ENCODE measurements at places on chromosomes 13 and 19.

DNA sequence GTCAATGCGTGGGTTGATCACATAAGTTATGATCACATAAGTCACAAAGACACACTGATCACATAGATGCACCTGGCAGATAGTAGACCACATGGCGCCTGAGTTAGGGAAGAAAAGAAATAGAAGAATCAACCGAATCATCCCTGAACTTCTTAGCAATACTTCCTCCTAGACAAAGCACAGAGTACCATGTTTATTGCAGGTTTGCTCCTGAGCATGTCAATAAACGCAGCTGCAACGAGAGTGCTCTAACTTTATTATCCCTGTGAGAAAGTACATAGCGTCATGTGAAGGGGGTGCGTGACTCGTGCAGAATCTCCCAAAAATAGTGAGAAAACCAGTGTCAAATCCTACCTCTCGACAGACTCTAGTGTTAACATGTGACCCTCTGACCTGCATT lies 17.3 kb downstream of the NCR1 start:
- no peak for DNase-seq

GRCh38 chr19:47000373-47000772 lies 19.3 kb upstream of the NPAS1 start:
- DNase-seq = no peak

- DNase-seq = no peak
Observed at GRCh38 chr13:73366241-73366640, 307.4 kb downstream of the KLF5 start.

DNA sequence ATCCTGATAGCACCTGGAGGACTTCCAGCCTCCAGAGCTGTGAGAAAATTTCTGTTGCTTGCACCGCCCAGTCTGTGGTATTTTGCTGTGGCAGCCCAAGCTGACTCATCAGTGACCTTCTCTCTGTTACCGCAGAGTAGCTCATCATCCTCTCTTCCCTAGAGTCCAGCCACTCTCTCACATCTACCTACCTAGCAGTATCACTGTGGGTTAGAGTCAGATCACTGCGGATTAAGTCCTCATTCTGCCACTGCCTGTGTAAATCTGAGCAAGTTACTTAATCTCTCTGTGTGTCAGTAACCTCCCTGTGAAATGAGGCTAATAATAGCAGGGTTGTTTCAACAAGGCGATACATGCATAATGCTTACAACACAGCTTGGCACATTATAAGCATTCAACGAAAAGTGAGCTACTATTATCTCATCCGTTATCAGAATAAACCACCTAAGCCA lies 40.3 kb upstream of the USPL1 start:
- no peak for DNase-seq

- no peak for DNase-seq
Observed at GRCh38 chr19:30622276-30622675, 250.1 kb downstream of the ZNF536 start.

DNA sequence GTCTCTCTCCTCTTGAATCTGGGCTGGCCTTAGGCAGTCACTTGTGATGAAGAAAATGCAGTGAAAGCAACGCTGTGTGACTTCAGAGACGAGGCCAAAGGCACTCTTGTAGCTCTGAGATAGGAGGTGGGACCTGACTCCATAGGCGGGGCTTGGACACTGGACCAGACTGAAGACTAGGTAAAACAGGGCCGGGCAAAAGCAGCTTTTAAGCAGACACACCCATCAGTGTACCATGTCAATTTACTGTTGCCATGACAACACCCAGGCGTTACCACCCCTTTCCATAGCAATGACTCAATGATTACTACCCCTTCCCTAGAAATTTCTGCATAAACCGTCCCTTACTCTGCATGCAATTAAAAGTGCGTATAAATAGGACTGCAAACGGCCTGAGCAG lies 6.6 kb upstream of the EID2 start:
- no peak for DNase-seq

DNA sequence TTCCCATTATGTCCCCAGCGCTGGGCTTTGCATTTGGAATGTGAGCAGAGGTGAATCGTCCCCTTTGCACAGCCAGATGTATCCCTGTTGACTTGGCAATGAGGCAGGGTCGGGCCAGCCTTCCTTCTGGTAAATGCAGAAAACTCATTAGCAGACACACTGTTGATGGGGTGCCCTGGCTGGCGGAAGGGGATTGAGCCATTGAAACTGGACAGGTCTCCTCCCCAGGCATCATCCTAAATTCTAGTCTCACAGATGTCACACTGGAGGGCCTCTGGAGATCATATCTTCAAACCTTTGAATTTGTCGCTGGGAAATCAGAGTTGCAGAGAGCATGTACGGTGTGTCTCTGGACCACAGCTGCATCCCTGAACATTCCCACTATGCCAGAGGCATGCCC lies 219.5 kb upstream of the TSHZ3 start:
- no peak for DNase-seq

- no peak for DNase-seq
Observed at GRCh38 chr19:52722062-52723003, 12.5 kb downstream of the ZNF611 start.

DNA sequence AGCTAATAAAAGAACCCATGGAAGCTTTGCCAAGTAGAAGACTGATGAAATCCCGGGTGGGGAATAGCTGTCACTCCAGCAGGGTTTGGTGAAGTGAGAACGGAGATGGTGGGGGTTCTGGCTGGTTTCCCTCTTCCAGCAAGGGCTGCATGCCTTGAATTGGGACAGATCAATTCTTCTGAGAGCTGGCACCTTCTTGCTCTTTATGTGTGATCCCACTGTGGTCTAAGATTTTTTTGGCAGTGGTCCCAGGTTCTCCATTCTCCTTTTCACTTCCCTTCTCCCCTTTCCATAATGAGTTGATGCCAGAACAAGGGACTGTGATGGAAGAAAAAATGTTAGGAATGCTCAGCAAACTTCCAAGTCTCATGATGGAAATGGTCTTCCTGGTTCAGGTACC lies 50.0 kb downstream of the TNFSF11 start:
- DNase-seq = no peak

DNA sequence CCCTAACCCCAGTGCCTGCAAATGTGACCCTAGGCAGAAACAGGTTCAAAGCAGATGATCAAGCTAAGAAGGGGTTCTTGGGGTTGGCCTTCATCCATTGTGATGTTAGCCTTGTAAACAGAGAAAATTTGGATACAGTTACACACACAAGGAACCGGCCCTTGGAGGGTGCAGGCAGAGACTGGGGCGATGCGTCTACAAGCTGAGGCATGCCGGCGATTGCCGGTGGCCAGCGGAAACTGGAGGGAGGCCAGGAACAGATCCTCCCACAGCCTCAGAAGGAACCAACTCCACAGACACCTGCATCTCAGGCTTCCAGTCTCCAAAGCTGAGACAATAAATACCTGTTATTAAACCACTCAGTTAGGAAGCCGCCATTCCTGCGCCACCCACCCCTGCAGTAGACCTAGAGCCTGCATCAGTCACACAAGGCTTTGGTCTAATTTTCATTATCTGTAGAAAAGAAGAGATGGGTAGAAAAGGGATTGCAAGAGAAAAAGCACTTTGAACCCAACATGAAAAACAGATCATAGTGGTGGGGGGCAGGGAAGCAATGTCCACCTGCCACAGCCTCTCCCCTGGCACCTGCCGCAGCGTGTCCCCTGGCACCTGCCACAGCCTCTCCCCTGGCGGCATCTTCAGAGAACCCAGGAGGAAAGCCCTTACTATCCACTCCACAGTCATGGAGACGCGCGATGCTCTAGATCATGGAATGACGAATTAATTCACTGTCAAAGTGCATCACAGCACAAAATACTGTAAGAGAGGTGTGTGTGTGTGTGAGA lies 119.7 kb upstream of the SOX1 start:
- no peak for DNase-seq

GRCh38 chr13:101996954-101997353 lies 404.9 kb downstream of the FGF14 start:
- DNase-seq = no peak

DNA sequence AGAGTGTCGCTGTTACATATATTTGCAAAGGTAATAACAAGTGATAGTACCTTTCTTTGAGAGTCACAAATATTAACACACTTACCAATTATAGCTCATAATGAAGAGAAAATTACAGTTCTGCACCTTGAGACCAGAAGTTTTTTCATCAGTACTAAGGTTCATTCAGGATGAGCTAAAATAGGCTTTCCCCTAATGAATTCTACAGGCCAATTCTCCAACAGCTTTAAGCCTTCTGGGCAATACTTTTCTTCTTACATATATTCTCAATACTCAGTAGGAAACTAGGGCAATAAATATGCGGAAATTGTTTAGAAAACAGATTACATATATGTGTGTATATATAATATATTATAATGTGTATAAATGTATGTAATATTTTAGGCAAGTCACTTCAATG lies 2672.8 kb upstream of the PCDH20 start:
- DNase-seq = no peak

- no peak for DNase-seq
Observed at GRCh38 chr13:47932950-47933923, 67.8 kb downstream of the SUCLA2 start.

- DNase-seq = no peak
Observed at GRCh38 chr13:45909673-45910072, 58.1 kb upstream of the SIAH3 start.

- DNase-seq = no peak
Observed at GRCh38 chr13:91158017-91158395, 189.5 kb upstream of the MIR17HG start.

- no peak for DNase-seq
Observed at GRCh38 chr13:91468301-91468700, 69.9 kb downstream of the GPC5 start.

DNA sequence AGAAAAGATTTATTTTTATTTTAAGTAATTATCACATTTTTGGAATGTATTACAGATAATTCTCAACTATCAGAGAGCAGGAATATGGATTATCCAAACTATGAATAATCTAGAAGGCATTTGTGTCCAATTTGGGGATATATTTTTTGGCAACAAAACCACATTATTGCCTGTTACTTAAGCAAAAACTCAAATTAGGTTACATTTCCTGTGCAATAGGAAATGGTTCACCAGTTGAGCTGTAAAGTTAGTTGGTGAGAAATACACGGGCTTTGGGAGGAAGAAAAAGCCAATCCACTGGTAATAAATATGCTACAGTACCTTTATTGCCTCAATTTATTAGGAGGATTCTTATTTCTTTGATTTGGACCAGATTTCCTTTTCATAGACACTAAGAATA lies 1075.2 kb downstream of the PCDH9 start:
- no peak for DNase-seq

DNA sequence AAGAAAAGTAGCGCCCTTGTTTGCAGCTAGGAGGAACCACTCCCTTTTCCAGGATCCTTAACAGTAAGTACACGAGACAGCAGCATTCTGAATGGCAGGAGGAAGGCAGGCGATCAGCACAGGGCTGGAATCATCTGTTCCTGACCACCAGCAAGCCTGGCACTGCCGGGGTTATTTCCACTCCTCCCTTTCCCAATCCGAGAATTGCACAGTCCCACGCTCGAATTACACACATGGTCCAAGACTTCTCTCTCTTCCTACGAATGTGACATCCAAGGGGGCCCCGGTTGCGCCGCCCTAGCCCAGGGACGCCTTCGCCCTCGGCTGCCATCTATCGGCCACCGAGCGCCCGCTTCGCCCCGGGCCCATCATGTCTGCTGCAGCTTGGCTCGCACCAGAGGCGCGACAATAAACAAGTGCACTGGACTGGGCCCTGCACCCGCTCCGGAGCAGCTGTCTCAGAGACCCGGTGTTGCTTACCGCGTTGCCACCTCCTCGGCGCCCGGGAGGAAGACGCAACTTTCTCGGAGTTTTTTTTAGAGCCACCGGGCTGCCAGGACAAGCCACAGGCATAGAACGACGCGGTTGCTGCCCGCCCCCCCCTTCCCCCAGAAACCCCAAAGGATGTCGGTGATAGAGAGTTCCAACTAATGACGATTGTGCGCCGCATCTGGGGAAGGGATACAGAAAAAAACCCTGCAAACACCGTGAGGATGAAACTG lies at the start of gene SLITRK5:
SLITRK5 (plus strand) TSS at position 341 of the 722 bp plus-strand sequence. CDS start 4,018 bp downstream, outside the sequence.
- DNase-seq = no peak

DNA sequence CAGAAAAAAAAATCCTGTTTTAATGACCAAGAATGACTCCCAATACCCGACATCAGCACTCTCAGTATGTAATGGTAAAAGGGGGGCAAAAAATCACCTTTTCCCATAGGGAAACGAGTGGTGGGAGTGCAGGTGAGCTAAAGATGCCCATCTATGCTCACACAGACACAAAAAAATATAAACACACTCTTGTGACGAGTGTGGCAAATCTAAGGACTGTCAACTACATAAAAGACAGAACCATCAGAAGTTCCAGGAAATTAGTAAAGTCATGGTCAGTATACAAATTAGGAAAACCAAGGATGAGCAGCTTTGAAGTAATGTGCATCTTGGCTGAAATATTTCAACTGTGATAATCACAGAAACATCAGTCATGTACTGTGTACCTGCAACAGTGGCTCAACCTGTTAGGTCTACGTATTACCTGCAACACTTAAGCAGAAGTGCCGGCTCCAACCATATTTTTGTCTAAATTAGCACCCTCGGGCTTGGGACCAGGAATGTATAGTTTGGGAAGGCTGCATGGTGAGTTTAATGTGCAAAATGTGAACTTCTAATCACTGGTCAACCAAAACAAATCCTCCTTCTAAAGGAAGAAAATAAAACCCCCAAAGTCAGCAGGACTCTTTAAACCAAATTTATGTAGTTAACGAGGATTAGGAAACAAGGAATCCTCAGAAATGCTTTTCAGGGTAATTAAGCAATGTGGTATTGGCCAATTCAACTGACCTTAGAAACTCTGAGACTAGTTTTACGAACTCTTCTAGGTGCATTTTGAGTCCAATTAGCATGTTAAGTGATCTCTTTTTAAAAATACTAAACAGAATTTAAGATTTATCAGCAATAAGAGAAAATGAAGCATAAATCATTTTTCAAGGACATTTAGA lies 24.3 kb downstream of the ANKRD10 start:
- no peak for DNase-seq

GRCh38 chr19:53876651-53877224 lies 5.3 kb upstream of the PRKCG start:
- DNase-seq = no peak

DNA sequence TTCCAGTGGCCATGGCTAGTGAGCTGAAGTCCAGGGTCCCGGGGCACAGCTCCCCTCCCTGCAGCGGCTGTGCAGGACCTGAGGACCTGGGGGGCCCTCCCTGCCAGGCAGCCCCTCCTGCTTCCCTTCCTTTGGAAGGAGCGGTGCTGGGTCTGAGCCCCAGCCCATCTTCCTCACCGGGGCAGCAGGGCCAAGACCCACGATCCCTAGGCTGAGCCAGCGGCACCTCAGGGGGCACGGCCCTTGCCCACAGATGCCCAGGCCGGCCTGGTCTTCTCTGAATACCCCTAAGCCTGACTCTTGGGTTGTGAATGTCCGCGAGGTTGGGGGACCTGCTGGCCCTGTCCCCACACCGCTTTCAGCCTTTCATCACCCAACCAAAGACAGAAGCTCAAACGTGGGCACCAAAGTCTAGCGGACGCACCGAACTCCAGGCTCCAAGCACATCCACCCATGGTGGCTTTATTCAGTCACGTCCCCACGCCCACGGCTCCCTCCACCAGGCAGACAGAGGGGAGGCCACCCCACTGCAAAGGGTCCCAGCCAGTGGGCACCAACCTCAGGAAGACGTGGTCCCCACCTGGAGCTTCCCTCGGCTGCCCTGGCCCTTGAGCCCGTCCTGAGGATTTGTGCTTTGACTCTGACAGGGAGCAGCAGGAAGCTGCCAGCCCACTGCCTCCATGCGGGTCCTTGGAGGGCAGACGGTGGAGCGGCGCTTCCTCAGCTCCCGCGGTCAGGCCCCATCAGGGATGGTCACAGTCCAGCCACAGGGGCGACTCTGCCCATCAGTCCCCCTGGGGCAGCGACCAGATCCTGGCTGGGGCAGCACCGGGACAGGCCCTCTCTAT lies 8.3 kb upstream of the MEX3D start:
- no peak for DNase-seq

Data from uterus (tissue), 4 donors.